ENCODE measurements at places on chromosomes 2 and 18.

DNA sequence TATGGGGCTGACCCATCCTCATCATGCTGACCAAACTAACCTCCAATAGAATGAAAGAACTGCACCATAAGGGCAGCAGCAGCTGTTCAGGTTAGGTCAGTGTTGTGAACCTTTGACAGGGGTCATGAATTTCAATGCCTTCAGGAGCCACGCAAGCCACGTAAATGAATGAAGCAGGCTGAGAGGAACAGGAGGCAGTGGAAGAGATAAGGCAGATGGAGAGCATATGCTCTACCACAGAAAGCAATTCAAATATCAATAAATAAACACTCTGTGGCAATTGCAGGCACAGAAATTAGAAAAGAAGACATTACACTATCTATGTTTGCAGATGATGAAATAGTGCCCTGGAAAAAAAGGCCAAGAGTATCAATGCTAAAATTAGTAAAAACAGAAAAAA is 56.3 kb downstream of the SCG2 start:
- no peak for DNase-seq

GRCh38 chr2:20317690-20318089 is 33.0 kb downstream of the PUM2 start:
- DNase-seq = no peak

DNA sequence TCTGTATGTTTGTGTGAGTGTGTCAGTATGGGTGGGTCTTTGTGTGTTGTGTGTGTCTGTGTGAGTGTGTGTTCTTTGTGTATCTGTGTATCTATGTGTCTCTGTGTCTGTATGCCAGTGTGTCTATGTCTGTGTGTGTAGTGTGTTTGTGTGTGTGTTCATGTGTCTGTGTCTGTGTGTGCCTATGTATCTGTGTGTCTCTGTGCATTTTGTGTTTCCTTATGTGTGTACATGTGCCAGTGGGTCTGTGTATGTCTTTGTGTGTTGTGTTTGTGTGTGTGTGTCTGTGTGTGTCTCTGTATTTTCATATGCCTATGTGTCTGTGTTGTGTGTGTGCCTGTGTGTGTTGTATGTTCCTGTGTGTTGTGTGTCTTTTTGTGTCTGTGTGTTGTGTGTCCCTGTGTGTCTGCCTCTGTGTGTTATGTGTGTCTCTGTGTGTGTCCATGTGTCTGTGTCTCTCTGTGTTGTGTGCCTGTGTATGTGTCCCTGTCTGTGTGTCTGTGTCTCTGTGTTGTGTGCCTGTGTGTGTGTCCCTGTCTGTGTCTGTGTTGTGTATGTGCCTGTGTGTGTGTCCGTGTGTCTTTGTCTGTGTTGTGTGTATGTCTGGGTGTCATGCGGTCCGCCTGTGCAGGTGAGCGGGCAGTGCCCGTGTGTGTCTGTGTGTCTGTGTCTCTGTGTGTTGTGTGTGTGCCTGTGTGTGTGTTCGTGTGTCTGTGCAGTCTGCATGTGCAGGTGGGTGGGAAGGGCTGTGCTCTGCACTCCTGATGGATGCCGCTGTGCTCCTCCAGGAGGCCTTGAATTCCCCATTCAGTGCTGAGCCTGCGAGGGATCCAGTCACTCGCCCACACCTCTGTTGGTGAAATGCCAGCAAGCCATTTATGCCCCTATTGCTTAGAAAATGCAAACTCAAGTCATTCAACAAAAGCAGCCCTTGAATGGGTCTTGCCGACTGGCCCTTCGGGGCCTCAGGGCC is 37.4 kb downstream of the KLHL29 start:
- DNase-seq = peak; percentile 61

DNA sequence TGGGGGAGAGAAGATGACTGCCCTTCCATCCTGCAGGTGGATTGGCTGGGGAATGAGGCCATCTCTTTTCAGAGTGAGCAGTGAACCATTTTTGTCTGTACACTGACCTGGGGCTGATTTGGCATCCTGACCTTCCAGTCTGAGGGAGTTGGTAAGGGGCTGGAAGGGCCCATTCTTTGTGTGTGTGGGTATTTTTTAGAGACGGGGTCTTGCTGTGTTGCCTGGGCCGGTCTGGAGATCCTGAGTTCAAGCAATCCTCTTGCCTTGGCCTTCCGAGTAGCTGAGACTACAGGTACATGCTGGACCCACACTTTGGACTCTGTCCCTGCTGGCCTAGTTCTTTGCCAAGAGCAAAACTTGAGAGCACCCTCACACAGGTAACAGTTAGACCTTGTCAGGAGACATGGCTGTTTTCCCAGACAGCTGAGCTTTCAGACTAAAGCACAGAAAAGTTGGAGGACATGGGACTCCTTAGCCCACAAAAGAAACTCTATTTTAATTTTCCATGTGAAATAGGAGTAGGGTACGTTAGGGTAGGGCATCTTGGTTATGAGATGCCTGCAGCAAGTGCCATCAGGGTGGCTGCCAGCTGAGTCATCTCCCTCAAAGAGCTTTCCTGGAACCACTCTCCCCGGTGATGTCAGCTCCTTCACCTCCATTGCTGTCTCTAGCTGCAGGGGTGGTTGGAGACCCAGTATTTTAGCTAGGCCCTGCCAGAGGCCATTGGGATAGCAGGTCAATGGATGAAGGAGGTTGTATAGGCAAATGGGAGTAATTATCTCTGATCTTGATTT is 60.7 kb downstream of the DGKD start:
- DNase-seq = no peak

- DNase-seq = no peak
Measured at GRCh38 chr2:215140166-215140707, 1.8 kb upstream of the ABCA12 start.

DNA sequence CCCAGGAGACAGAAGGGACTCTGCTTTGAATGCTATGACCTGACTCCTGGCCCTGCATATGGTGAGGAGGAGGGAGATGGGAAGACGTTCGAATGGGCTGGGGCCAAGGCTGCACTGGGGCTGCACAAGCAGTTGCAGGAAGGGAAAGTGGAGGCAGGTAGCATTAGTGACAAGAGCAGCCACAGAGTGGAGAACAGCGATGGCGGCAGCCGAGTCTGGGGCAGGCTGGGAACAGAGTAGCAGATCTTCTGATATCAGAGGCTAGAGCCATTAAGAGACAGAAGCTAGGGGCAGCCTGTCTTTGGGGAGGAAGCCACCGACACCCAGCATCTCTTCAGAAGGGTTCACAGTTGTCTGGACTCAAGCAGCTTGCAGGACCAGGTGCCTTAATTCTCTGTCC is 50.1 kb downstream of the ST3GAL5 start:
- DNase-seq = no peak

DNA sequence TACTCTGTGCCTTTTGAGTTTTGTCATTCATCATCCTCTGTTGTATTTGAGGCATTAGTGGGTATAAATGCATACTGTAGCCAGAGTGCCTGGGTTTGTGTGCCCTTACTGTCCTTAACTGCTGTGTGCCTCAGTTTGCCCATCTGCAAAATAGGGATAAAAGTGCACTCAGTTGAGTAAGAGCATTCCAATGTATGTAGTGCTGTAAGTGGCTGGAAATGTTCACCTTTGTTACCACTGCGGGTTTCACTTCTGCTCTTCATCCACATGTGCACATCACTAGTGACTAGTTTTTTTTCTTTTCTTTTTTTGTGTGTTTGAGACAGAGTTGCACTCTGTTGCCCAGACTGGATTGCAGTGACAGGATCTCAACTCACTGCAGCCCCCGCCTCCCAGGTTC is 39.9 kb downstream of the PLEKHB2 start:
- DNase-seq = no peak

- DNase-seq = no peak
Measured at GRCh38 chr2:191198271-191198670, 46.9 kb upstream of the MYO1B start.

DNA sequence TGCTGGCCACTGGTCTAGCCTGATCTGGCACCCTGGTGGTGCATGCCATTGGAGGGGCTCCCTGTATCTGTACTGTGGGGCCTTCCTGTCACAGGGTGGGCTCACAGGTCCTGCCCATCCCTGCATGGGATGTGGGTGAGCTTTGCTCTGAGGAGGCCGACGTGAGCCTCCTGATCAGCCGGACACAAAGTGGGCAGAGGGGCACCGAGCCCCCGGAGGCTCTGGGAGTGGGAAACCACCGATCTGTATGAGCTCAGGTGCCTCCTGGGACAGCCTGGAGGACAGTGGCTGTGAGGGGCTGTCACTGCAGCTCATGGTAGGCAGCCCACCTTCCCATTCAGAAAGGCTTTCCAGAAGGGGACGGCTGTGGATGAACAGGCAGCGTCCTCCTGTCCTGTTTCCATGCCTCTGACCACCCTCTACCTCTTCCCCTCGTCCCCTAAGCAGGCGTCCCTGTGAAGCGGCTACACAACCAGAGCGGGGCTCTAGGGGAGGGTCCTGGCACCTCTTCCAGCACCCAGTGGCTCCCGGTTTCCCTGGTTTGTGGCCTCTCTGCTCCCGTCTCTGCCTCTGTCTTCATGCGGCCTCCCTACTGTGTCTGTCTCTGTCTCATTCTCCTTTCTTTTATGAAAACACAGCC is 112.5 kb upstream of the OTOS start:
- no peak for DNase-seq

- no peak for DNase-seq
Measured at GRCh38 chr18:42901161-42901560, 214.3 kb downstream of the RIT2 start.

GRCh38 chr2:122366427-122366826 is 611.0 kb downstream of the TSN start:
- no peak for DNase-seq

DNA sequence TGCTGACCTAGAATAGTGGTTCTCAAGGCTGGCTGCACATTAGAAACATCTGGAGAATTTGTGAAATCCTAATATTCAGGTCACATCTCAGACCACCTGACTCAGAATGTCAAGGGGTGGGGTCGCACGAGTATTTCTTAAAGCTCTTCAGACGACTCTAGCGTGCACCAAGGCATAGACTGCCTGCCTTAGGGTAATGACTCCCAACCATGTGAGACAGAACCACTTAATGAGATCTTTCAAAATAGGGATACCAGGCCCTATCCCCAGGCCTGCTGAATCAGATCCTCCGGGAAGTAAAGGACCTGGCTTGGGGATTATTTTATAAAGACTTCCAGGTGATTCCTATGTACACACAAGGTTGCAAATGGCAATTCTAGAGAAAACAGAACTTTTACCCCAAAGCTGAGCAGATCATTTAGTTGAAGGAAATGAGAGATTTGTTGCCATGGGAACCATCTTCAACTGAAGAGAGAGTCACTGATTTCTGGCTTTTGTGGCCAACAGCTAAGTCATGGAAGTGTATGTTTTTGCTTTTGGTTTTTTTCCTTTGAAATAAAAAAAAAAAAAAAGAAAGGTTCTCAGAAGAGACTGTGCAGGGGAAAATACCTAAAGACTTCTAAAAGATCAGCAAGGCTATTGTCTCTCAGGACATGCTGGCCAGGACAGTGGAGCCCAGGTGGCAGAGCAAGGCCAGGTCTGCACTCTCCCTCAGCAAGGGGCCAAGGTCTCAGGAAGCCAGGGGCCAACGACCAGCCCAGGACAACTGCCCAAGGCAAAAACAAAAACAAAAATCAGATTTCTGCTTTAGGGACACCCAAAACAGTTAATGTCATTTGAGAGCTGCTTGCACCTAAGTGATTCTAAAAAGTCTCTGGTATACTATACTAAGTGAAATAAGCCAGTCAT is 15.3 kb upstream of the LOXHD1 start:
- no peak for DNase-seq

GRCh38 chr2:19807346-19807745 is 94.4 kb downstream of the TTC32 start:
- no peak for DNase-seq

DNA sequence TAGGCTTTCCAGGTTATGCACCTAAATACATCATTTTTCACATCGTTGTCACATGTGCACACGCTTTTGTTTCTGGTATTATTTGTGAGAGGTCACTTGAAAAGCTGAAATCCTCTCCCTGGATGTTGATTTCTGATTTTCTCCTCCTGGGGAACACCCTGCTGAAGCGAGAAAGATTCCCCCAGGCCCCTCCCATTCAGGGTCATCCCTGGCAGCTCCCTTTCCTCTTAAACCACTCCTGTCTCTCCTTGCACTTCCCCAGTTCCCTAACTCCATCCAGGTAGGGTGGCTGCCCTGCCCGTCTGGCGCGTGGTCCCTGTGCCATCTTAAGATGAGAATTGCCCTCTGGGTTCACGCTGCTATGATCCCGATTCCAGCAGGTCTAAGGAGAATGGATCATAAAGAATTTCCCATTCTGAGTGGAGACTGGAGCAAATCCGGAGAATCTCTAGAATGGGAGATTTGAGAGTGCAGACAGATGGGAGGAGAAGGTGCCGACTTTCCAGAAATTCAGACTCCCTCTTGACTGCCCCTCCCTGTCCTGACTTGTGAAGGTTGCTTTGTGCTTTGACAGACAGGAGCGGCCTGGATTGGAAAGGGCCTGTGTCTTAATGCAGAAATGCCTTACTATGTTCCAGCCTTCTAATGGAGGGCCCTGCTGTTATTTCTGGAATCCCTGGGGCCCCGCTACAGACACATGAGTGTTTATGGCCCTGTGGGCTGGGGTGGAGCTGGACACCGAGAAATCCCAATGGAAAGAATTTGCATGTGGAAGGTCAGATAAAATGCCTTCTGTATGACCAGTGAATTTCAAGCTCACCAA is 1.3 kb upstream of the YWHAQ start:
- DNase-seq = peak; percentile 27

Measured in NCI-H345 (cell line).